ENCODE measurements at places on chromosomes 2 and 18. TPM values are rescaled to one million over a fixed set of nuclear protein-coding genes. Genes with fewer than 3 reads are reported as not detected.

CD8A gene
- not detected for total RNA-seq

IL37 gene
- total RNA-seq: not detected

BMP10 gene
- not detected for total RNA-seq

DNA sequence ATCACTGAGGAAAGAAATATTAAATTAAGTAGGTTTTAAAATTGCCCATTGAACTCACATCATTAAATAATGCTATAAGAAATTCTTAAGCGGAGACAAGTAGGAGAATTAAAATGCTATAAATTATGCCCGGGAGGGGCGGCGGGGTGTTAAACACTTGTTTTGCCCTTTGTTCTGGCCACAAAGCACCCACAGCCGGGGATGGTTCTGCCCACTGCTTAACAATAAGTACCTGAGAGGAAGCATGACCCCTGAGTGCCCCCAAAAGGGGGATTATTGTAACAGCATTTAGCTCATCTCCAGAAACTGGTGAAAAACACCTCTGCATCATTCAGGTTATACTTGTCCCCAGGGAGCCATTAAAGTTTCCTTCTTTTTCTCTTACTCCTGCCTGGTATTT, 332.7 kb upstream of the POU3F3 start:
- no peak for DNase-seq

- DNase-seq: no peak
Measured at GRCh38 chr2:166188084-166188483, 60.3 kb upstream of the SCN1A start.

GRCh38 chr18:45241982-45242565, 373.2 kb upstream of the SLC14A2 start:
- DNase-seq: no peak

DNA sequence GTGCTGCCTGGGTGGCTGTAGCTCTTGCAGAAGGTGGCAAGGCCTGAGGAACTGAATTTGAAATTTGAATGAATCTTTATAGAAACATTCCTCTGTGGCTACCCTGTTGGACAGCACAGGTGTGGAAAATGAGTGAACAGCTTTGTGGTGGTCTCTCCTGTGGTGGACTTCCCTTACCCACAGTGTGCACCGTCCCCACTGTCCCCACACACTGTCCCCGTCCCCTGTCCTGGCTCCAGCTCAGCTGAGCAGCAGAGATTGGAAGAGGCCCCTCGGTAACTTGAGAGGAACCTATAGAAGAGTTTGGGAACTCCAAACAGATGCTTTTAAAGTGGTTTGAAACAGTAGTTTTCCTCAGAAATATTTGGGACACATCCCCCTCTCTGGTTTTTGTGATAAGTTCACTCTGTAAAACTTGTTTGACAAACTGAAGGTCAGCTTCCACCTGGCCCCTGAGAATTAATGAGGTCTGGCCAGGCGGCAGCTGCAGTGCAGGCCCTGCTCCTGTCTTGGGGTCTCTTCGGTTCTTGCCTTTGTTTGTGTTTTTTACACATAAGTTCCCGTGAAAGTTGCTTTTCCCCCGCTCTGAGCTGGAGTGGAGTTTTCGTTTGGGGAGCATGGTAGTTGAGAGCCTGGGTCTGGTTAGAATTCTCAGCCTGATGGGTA, 63.2 kb downstream of the ASAP2 start:
- no peak for DNase-seq

GRCh38 chr2:46461011-46461674, 18.2 kb upstream of the TMEM247 start:
- peak; percentile 78 for DNase-seq

GRCh38 chr2:215420471-215420935, 15.4 kb downstream of the FN1 start:
- no peak for DNase-seq

- DNase-seq: no peak
Measured at GRCh38 chr2:223787358-223787757, 50.0 kb downstream of the AP1S3 start.

GRCh38 chr2:163417596-163418337, 318.0 kb downstream of the FIGN start:
- DNase-seq: no peak

DNA sequence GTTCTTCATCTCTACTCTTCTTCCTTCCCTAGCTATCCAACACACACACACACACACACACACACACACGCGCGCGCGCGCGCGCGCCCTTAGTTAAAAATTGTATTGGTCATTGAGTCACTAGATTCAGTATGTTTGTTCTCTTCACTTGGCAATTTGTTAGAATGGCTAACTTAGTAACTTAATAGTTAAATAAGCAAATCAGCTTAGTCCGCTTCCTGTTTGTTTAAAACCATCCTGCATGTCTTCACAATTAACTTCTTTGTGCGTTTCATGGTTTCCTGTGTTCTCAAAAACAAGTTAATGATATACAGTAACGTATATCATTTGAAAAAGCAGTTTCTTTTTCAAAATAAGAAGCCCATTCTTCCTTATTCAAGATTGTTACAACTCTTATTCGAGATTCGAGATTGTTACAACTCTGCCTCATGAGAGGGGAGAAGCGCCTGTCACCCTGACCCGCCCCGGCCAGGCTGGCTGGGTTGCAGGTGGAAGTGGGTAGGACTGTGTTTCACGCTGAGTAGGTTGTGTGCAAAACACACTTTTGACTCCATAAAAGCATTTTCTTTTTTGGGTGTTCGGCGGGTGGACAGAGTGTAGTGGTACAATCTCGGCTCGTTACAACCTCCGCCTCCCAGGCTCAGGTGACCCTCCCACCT, 9.5 kb upstream of the CNNM3 start:
- DNase-seq: no peak

All from heart left ventricle (tissue), 16 donors.